ENCODE measurements at places on chromosomes 7 and 10.

DNA sequence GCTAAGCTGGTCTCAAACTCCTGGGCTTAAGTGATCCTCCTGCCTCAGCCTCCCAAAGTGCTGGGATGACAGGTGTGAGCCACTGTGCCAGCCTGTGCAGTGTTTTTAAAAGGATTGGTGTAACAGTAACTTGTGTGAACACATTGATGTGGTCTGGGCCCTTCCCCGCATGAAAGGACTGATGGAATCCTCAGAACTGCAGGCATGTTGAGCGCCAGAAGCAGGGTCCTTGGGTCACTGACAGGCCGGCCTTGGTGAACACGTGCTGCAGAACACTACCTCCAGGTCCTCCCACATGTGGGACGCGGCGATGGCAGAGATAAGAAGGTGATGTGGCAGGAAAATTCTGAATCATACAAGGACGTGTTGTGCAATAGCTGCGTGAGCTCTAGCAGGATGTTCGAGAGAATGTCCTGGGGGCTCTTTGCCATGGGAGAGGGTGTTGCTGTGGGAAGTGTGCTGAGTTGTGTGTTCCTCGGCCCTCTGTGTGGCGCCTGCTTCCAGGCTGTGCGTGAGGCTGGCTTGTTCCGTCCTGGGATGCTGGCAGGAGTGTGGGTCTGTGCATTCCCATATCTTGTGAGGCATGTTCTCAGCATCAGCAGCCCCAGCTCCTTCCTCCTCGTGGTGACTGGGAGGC lies 68.2 kb downstream of the DNAJB6 start:
- DNase-seq, result no peak

- no peak for DNase-seq
Measured at GRCh38 chr10:126315494-126316177, 72.6 kb downstream of the ADAM12 start.

- DNase-seq, result no peak
Measured at GRCh38 chr10:62885684-62886461, 69.7 kb upstream of the EGR2 start.

GRCh38 chr7:39987641-39988347 lies 37.7 kb downstream of the CDK13 start:
- no peak for DNase-seq

DNA sequence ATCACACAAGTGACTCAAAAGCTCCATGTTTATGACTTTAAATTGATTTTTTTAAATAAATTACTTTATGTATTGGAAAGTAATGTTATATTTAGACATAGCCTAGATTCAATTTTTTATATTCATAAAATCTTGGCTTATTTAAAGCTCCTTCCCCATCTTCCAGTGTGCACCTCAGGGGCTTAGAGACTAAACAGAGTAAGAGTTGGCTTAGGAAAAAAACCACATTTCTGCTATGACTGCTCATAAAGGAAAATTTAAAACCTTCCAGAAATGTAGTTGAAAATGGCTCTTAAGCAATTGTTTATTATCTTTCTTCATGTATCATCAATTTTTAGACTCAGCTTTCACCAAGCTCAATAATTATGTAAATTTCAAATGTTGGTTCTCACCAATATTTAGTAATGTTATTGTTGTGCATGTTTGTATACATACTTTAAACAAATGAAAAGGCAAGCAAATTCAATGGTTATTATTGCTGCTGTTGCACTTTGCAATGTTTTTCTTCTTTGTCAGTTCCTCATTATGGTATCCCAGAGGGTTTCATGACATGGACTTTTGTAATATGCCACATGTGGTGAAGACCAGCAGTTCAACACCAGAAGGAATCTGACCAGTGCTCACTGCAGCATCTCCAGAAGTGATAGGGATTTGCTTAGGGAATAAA lies 700.1 kb upstream of the ANKRD30A start:
- DNase-seq, result no peak

- DNase-seq, result no peak
Measured at GRCh38 chr10:73639286-73639685, 2.0 kb downstream of the MYOZ1 start.

GRCh38 chr10:123783296-123783695 lies 108.3 kb downstream of the CPXM2 start:
- no peak for DNase-seq

Measured in GM12864 (cell line).